ENCODE measurements at places on chromosomes 3 and 15. TPM values are rescaled to one million over a fixed set of nuclear protein-coding genes. Genes with fewer than 3 reads are reported as not detected.

GRCh38 chr3:17747174-17747889 lies 4.9 kb upstream of the TBC1D5 start:
- no peak for DNase-seq

DUOX1 gene
- polyA plus RNA-seq, result 7.8 TPM

CX3CR1 gene
- polyA plus RNA-seq, result 4.7 TPM

DNA sequence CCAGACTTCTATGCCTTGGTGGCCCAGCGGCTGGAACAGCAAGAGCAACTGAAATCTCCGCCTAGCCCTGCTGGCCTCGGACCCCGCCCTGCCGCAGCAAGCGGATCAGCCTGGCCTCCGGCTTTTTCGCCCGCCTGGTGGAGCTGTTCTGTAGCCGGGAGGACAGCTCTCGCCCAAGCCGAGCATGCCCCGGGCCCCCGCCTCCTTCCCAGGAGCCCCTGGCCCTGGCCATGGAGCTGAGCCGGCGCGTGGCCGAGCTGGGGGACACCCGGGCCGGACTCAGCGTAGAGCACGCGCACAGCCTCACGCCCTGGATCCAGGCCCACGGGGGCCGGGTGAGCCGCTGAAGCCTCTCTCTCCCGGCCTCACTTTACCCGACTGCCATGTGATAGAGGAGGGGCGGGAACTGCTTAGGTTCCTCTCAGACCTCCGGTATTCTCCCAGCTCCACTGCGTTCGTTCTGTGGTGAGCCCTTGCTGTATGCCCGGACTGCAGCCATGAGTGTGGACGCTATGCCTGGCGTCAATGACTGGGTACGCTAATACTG lies 24.1 kb upstream of the MRPL3 start:
- peak; percentile 62 for DNase-seq

WDR93 gene
- polyA plus RNA-seq, result 3.7 TPM

DNA sequence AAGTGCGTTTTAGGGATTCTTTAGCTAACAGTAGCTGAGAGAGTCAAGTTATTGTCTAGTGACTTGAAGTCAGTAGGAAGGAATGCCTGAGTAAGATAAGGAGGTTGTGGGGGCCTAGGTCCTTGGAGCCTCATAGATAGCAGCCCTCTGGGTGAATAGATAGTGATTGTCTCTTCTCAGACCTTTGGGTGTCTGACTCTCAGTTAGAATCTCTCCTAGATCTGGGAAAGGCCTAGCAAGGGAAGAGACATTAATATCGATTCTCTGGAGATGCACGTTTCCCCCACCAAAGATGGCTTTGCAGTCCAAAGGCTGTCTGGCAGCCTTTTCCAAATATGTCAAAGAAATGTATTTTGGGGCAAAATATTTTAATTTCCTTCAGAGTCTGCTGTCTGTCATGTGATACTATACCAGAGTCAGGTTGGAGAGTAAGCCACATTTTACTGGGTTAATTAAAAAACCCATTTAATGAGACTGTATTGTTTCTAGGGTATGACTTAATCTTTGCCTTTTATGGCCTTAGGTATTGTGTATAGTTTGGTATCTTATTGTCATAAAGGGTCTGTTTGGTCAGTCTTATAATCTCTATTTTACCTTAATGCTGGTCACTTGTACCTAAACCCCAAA lies 92.2 kb downstream of the ST6GAL1 start:
- no peak for DNase-seq

- DNase-seq, result no peak
Observed at GRCh38 chr15:81166636-81167305, 29.9 kb upstream of the IL16 start.

DNA sequence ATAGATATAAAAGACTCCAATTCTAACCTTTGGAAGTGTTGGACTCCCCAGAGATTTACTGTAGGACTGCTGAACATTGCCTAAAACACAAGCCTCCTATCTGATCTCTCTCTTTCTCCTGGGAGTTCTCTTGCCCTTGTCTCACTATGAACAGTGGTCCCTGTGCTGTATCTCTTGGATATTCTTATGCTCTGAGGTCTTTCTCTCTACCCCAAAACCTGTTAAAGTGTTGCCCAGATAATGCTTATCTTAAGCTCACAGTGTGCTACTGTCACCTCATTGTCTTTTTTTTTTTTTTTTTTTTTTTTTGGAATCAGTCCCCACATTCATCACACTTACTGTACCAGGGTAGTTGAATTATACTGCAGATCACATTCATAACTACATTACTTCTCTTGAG lies 131.0 kb upstream of the CBLB start:
- DNase-seq, result no peak
